Glutamatergic neuron (in vitro differentiated cells): ENCODE measurements at places on chromosomes 7 and 10. TPM values are rescaled to one million over a fixed set of nuclear protein-coding genes. Genes with fewer than 3 reads are reported as not detected.

- no peak for DNase-seq
Observed at GRCh38 chr10:60877777-60878120, 66.2 kb downstream of the RHOBTB1 start.

DNA sequence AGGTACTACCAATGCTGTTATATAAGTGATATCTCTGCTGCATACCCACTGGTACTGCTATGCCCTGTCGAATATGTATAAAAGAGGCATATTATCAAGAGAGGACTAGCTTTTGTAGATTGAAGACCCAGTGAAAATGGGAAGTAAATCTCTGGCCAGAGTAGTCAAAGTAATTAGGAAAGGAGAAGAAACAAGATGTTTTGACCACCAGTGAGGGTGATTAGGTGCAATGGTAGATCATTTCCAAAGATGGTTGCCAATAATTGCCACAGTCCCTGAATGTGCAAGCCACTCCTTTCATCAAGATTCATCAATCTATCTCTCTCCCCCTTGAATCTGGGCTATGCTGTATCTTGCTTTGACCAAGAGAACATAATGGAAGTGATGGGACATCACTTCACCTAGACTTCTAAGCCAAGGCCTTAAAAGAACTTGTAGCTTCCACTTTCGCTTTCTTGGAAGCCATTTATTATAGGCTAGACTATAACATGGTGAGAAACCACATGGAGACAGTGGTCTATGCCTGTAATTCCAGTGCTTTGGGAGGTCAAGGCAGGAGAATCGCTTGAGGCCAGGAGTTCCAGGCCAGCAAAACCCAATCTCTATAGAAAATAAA lies 52.6 kb upstream of the ST8SIA6 start:
- no peak for DNase-seq

GRCh38 chr7:151838072-151838471 lies 38.8 kb downstream of the PRKAG2 start:
- DNase-seq, result no peak

DNA sequence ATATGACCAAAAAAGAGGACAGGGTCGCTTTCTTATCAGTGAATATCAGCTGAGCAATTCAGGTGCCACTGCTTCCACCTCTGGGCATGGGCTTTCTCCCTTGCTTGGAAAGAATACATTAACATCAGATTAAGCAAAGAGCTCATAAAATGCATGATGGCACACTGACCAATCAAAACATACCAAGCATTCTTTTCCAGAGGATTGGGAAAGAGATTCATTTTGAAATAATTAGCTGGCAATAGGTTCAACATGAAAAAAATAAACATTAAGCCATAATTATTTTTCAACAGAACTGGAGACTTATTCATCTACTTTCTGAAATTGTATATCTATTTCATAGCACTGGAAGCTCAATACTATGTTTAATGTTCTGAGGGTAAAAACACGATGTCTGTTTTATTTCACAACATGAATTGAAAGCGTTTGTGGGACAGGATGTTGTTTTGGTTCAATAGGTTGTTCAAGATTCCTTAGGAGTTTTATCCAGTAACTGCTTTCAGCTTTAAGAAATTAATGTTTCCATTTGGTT lies 53.2 kb downstream of the TFAM start:
- DNase-seq, result no peak

GRCh38 chr10:123863721-123864482 lies 27.7 kb downstream of the CPXM2 start:
- DNase-seq, result no peak

GRCh38 chr10:4512196-4512595 lies 313.8 kb upstream of the AKR1E2 start:
- DNase-seq, result no peak

DNA sequence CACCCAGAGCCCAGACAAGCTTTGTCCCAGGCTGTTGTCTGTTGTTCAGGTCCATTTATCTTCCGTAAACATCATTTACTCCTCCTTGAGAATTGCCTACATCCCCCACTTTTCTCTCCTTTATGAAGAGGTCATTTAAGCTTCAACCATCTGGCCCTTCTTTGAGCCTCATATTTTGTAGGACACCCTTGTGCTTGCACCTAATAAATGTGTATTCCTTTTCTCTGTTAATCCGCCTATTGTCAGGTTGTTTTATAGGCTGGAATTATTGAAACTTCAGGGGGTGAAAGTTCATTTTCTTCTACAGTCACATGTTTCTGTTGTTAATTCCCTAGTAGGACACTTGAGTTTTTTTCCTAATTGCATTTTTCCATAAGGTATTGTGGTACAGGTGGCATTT lies 19.6 kb upstream of the CTTNBP2 start:
- DNase-seq, result no peak

DNA sequence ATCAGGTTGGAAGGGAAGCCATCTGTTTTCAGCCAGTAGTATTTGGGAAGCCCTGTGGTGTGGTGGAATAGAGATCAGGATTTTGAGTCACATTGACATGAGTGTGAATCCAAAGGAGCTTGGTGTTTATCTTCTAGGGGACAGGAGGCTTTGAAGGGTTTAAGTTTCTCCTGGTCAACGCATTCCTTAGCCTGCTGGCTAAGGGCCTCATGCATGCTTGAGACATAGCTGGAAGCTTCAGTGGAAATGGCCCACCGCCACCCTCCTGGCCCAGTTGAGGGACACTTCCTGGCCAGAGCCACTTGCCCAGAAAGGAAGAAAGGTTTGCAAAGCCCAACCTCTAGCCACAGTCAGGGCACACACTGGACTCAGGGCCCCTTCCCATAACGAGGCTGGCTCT lies 70.9 kb downstream of the CDK1 start:
- no peak for DNase-seq

DNA sequence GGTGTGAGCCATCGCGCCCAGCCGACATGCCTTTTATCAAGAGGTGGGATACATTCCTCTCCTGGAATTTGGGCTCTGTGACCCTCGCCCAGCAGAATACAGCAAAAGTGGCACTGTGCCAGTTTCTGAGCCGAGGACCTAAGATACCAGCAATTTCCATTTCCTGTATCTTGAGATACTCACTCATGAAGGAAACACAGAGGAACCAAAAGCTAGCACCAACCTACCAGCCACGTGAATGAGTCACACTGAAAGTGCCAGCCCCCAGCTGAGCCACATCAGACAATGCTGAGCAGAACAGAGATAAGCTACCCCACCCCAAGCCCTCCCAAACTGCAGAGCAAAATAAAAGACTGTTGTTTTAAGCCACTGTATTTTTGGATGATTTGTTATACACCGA lies 56.3 kb downstream of the CACUL1 start:
- DNase-seq, result no peak

DNA sequence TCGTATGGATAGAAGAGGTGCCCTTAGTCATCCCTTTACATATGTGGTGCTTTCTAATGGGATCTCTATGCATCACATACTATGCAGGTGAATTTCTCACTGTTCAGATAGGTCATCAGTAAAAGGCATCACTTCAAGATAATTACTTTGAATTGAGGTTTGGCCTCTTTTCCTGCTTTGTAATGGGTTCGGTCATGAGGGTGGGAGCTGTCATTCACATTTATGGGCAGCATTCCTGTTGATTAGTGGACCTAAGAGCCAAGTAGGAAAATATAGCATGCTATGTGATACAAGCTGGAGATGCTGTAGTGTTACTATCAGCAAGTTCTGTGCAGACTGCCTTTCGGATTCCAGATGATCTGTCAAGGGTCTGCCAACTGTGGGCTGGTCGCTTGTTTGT lies 156.3 kb downstream of the LCOR start:
- DNase-seq, result no peak

DNA sequence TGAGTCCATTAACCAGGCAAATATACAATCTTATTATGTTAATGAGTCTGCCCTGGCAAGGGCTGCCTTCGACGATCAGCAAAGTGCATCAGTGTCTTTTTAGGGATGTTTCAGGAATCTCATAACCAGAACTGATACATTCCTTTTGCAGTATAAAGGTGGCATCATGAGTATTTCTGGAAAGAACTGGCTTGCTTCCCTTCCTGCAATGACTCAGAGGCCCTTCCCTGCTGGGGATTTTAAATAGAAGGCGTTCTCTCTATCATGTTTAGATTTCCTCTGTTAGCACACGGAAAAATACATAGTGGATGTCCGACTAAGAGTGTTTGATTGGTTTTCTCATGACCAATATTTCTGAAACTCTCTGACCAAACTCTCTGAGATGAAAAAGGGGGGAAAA lies 1.8 kb downstream of the NPS start:
- DNase-seq, result no peak

GRCh38 chr7:129851174-129851573 lies 101.6 kb downstream of the UBE2H start:
- DNase-seq, result no peak

GRCh38 chr10:68804692-68805091 lies 22.6 kb upstream of the STOX1 start:
- DNase-seq, result no peak

GRCh38 chr7:24169077-24169624 lies 114.8 kb upstream of the NPY start:
- DNase-seq, result no peak

- DNase-seq, result no peak
Observed at GRCh38 chr7:96486681-96487080, 164.8 kb upstream of the SLC25A13 start.

The SOSTDC1 gene
- not detected for total RNA-seq

The TUBB8 gene
- total RNA-seq, result 1.1 TPM

The GBX1 gene
- total RNA-seq, result not detected

The HABP2 gene
- total RNA-seq, result not detected
